ENCODE measurements at places on chromosomes 12 and 14. TPM values are rescaled to one million over a fixed set of nuclear protein-coding genes. Genes with fewer than 3 reads are reported as not detected.

The OTUB2 gene
- total RNA-seq = 0.35 TPM

The MORN3 gene
- total RNA-seq = 0.11 TPM

GRCh38 chr14:47676315-47676617 is 861 bp upstream of the MDGA2 start:
- DNase-seq = no peak

DNA sequence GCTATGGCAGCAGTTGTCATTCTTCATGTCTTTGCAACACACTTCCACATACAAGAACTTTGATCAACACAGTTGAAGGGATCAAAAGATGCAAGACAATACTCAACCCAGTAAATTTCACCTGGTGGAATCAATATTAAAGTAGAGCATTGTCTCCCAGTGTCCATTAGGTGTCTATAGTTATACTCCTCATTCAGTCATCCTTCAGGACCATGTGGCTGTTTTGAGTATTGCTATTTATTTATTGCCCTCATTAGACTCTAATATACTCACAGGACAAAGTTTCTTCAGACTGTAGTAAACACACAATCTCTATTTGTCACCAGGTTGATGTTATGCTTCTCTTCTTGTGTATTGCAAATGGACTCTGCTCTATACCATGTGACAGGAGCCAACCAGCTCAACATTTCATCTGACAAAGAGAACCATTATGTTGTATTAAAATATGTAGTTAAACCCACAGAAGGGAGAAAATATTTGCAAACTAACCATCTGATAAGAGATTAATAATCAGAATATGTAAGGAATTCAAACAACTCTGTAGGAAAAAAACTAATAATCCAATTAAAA is 146.6 kb downstream of the TGFB3 start:
- no peak for DNase-seq

DNA sequence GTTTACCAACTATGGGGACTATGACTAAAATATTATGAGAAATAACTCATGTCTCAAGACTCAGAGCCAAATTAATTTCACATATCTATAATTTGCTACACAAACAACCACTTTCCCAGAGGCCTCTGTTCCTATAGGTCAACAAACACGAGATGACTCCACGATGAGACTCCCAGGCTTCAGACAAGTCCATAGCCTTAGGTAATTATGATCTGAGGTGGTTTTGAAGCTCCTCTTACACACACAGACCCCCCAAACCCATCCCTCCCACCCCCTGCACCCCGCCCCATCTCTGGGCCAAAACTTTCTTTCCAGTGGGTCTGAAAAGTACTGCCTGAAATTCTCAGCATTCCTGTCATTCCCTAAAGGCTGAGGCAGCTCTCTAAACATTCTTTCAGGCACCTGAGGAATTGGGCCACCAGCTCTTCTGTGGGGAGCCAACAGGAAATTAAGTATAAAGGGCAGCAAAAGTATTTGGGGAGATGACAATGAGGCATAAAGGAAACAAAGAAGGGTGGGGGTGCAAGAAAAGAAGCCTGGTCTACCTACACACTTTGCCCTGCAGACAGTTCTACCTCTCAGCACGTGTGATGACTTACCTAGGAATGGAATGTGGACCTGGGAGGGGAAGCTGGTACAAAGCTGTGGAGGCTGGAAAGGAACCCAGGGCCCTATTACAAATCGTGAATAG is 143.6 kb downstream of the PAWR start:
- no peak for DNase-seq
